Renal cortex interstitium (tissue), 15 donors: ENCODE measurements at places on chromosomes 16 and 17. TPM values are rescaled to one million over a fixed set of nuclear protein-coding genes. Genes with fewer than 3 reads are reported as not detected.

- no peak for DNase-seq
These were observed 351.2 kb upstream of the KIF2B start for GRCh38 chr17:53471514-53471913.

- DNase-seq: no peak
These were observed 50.5 kb upstream of the CHMP6 start for GRCh38 chr17:80941171-80941570.

- DNase-seq: no peak
These were observed 44.2 kb upstream of the SOX9 start for GRCh38 chr17:72076678-72077030.

The SGF29 gene
- 25.1 TPM for polyA plus RNA-seq

The TBC1D10B gene
- polyA plus RNA-seq: 31.1 TPM

- DNase-seq: no peak
These were observed 209.6 kb downstream of the NTN1 start for GRCh38 chr17:9230861-9231260.

DNA sequence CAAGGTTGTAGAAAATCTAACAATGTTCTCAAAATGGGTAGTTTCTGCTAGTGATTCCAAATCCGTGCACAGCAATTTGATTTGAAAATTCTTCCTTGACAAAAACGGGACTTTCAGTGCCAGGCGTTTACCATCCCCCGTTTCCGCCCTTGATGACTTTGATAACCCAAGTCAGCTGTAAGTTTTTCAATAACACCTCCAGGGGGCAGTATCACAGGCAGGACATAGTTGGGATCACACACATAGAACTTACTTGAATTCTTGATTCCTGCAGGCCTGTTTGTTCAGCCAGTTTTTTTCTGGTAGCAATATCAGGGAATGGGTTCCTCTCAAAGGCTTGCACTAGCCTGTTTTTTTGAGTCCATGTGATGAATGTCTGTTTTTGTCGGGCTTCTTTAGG is 5.6 kb downstream of the DUXB start:
- no peak for DNase-seq

The KRTAP1-1 gene
- polyA plus RNA-seq: not detected

- no peak for DNase-seq
These were observed 10.2 kb downstream of the RNF213 start for GRCh38 chr17:80270836-80271235.

DNA sequence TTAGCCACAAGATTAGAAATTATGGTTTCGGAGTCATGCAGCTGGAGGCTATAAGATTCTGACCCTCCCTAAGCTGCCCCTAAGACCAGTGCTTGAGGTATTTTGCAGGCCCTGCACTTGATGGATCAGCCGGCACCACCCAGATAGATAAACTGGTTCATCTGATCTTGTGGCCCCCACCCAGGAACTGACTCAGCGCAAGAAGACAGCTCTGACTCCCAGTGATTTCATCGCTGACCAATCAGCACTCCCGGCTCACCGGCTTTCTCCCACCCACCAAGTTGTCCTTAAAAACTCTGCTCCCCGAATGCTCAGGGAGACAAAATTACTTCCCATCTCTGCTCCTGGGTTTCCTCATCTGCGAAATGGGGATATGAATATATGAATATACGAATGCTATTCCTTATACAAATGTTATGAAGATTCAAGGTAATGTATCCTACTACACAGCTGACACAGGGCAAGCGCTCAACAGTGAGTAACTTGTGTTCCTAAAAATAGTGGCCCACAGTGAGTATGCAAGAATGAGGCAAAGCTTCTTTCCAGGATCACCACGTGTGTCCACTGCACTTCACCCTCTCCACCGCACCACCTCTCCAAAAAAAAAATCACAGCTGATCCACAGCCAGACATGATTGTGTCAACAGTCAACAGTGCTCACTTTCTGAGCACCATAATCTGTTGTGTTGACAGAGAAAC is 33.3 kb upstream of the C16orf82 start:
- no peak for DNase-seq

DNA sequence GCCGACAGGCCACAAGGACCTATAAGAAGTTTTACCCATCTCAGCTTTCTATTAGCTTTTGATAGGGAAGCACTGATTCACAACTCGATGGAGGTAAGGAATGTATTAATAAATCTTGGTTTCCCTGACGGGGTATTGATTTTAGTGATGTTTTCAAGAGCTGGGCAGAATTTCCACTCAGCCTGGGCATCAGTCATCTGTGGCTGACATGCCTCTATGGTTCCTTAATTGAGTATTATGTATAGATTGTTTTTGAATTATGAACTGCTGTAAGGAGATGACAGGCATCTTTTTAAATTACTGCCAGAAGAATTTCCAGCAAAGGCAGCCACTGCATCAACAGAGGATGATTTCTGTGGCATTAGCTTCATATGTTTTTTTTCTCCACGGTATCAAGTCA is 128.6 kb downstream of the CPPED1 start:
- DNase-seq: no peak
